ENCODE measurements at places on chromosomes 4 and X.
A peak's percentile ranks its signal among the peaks of the same experiment; 100 is the strongest.

DNA sequence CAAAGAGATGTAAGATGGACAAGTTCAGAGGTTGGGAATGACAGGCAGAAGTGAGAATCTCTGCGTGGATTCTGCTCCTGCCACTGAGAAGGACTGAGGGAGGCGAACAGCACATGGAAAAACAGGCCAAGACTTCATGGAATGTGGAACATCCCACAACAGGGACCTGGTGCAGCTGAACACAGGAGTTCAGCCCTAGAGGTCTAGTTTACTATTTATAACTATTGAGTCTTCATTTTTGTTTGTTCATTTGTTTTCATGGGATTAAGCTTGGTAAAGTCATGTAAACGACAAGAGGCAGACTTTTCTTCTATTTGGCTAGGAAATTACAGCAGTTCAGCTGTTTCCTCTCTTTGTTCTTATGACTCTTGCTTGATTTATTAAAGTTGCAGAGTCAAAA, 234.5 kb downstream of the MAML3 start:
- DNase-seq: no peak

DNA sequence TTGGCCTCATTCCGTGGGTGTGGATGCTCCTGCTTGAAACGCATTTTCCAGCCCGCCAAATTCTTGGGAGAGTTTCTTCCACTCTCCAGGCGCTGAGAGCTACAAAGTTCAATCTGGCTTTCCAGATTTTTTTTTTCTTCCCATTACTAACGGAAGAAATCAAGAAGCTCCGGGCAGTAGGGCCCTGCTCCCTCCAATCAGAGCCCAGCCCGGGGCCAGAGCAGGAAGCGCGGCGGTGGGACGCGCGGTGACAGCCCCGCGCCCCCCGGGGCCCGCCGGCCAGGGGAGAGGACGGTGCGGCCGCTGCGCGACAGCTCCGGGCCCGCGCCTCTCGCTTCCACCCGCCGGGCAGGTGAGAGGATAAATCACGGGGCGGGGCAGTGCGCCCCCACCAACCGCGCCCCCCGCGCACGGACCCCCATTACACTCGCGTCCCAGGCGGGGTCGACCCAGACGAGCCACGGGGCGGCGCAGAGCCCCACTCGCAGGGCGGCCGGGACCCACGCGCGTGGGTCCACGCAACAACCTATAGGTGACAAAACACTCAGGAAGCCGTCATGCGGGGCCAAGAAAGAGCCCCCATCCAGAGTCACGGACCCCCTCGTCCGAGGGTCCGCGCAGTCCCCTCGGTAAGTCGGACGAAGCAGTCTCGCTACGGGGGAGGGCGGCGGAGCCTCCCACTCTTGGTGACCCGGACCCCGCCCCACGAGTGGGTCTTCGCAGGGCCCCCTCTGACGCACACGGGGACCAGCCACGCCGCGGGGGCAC, 868 bp downstream of the AFAP1 start:
- DNase-seq: no peak

DNA sequence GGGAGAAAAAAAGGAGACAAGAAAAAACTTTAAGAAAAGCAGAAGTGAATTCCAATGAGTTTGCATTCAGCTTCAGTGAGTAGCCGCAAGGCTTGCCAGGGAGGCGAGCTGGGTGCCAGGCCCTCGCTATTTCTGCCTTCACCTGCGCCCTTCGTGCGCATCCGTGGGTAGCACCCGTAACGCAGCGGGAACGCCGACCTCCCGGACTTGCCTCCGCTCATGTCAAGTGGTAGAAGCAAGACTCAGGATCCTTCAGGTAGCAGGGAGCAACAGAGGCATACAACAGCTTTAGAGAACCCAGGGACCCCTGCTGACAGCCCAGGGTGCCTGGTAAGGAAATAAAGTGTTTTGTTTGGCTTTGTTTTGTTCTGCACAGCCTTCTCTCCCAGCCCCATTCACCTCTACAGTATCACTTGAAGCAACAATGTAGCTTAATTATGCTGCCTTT, 140.0 kb upstream of the BCOR start:
- no peak for DNase-seq

DNA sequence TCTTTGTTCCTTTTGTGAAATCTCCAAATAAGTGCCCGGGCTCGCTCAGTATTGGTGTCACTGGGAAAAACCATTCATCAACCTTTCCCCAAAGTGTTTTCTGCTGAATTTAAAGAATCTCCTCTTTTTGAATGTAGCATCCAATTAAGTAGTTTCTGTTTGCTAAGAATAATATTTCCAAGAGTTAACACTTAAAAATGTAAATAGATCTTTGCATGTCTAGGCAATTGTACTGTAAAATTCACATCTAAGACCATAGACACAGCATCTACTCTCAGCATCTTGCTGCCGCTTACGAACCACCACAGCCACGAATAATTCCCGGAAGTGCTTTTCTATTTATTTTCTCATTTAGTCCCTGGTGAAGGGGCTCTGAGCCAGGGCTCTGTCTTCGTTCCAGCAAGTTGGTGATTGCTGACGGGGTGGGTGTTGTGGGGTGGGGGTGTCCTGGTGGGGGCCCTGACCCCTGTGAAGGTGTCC, 1.4 kb downstream of the NSG1 start:
- DNase-seq: no peak

- no peak for DNase-seq
Observed at GRCh38 chr4:147285751-147286150, 195.1 kb upstream of the EDNRA start.

GRCh38 chr4:137923494-137923893, 318.7 kb downstream of the SLC7A11 start:
- no peak for DNase-seq

- DNase-seq: no peak
Observed at GRCh38 chrX:19046343-19047215, 62.7 kb upstream of the PHKA2 start.

DNA sequence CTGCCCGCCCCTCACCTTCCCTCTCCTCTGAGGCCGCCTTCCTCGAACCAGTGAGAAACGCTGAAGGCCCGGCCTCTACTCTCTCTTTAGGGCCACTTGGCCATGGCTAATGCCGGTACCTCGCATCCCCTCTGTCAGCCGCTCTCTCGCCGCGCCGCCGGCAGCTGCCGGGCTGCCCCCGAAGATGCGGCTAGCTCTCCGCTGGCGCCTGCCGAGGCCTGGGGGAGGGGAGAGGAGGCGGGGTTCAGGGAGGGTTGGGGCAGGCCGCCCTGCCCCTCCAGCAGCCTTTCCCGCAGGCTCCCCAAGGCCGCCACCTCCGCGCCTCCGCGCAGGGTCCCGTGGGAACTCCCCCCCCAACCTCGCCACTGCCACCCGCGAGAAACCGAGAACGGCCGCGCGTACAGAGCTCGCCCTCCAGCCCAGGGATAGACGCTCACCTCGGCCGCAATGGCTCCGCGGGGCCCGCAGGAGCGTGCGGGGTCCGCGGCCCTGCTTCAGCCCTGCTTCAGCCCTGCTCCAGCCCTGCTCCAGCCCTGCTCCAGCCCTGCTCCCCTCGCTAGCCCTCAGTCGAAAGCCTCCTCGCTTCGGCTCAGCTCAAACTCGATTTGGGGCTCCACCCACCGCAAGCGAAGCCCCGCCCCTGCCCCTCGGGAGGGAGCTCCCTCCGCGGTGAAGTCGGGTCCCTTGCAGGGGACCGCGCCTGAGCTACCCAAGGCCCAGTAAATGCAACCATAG, at the start of gene HUWE1:
Gene HUWE1 (minus strand): TSS at position 569 of the 735 bp plus-strand sequence. CDS start 32,612 bp downstream, outside the sequence.
- DNase-seq: peak; percentile 76

- no peak for DNase-seq
Observed at GRCh38 chr4:68466751-68467150, 19.5 kb downstream of the TMPRSS11E start.

GRCh38 chr4:38192516-38192915, 232.3 kb downstream of the PTTG2 start:
- no peak for DNase-seq

GRCh38 chr4:6948134-6948460, 38.5 kb downstream of the TBC1D14 start:
- DNase-seq: no peak

DNA sequence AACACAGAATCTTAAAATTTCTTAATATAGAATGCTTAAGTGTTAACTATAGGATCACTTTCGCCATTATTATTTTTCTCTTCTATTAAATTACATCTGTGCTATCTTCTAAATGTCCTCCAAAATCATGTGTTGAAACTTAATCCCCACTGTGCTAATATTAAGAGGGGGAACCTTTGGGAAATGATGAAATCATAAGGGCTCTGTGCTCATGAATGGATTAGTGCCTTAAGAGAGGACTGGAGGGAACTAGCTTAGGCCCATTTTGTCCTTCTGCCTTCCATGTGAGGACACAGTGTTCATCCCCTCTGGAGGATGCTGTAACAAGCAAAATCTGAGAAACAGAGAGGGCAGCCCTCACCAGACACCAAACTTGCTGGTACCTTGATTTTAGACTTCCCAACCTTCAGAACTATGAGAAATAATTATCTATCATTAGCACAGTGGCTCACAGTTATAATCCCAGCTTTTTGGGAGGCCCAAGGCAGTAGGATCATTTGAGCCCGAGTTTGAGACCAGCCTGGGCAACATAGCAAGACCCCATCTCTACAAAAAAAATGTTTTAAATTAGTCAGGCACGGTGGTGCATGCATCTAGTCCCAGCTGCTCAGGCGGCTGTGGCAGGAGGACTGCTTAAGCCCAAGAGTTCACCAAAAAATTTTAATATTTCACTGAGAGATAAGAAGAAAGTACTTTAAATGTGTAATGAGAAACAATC, 26.3 kb downstream of the KLHL8 start:
- DNase-seq: no peak

DNA sequence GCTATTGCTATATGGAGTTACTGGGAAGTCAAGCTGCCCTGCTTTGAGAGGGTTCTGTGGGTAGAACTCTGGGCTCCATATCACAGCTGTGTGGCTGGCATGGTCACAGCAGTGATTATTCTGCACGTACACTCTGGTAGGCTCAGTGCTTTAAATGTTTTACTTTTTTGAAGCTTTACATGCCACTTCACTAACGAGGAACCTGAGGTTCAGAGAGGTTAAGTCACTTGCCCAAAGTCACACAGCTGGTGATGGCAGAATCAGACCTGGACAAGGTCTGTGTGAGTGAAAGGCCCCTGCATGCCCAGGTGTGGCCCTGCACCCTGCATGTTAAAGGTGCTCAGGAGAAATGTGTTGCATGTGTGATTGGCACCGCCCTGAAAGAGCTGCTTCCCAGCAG, 24.5 kb downstream of the EVC start:
- DNase-seq: no peak

GRCh38 chr4:135371137-135371536, 1169.5 kb upstream of the PABPC4L start:
- DNase-seq: no peak

DNA sequence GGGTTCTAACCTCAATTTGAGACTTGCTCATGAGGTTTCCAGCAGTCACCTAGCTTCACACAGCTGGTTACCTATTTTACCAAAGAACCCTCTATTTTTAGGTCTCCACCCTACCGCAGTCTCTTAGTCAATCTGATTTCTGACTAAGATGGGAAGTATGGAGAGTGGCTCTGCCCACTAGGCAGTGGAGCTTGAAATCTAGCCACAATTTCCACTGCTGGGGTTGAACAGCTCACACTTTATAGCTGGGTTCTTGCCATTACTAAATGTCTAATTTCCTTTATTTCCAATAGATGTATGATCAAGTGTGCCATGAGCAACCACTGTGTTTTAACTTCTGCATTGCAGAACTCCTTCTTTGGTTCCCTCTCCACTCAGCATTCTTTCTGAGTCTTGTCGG, 43.1 kb downstream of the GASK1B start:
- no peak for DNase-seq

Measured in stimulated activated naive CD4-positive, alpha-beta T cell treated with Interleukin-2 at 50 U/mL for 16 hours (primary cell).